Sigmoid colon (tissue), 7 donors: ENCODE measurements at places on chromosomes 12 and 14. TPM values are rescaled to one million over a fixed set of nuclear protein-coding genes. Genes with fewer than 3 reads are reported as not detected.

DNA sequence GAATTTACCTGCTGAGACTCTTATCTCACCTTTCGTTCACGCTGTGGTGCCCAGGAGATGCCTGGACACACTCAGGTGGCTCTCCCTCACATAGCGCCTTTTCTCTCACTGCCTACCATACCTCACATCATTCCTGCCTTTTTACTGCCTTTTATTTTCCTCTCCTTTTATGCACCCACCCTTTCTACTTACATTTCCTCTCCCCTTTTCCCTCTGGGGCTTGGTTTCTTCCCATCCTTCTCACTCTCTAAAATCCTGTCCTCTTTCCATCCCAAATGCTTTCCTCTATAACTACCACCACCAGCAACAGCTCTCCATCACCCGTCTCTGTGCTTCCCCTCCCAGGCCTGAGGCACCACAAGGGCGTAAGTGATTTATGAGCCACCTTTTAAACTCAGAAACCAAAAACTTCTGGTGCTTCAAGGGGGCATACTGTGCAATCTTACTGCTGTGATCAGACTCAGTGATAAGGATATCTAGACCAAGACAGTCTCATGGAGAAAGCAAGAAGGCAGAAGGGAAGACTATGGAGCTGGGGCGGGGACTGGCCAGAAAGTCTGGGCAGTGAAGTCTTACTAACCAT is 32.7 kb upstream of the SMUG1 start:
- DNase-seq: no peak

PLEKHD1 gene
- 0.16 TPM for total RNA-seq

DNA sequence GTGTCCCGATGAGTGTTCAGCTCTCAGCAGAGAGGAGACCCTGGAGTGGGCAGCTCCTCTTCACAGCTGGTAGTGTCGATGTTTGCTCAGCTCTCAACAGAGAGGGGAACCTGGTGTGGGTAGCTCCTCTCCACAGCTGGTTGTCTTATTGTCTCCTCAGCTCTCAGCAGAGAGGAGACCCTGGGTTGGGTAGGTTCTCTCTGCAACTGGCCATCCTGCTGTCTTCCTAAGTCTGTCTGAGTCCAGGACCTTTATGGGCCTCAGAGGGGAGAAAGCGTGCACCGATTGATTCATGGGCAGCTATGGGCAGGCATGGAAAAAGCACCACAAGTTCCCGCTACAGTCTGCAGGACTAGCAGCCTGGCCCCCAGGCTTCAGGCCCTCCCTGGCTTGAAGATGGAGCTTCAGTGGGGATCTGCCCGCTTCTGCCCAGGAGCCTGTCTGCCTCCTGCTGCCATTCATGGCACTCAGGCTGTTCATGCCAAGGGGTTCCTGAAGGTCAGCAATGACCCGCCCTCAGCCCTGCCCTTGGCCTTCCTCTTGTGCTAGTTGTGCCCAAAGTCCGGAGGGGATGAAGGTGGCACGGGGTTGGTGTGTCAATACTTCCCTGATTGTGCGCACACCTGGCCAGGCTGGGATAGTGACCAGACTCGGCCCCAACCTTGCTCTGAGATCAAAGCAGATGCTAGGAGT is 224.2 kb downstream of the KCNC2 start:
- peak; percentile 44 for DNase-seq

CTSG gene
- 8.6 TPM for total RNA-seq
